ENCODE measurements at places on chromosomes 1 and 21. TPM values are rescaled to one million over a fixed set of nuclear protein-coding genes. Genes with fewer than 3 reads are reported as not detected.
A peak's percentile ranks its signal among the peaks of the same experiment; 100 is the strongest.

SEC16B gene
- 1.1 TPM for polyA plus RNA-seq

EFNA3 gene
- polyA plus RNA-seq = 0.61 TPM

FCRL2 gene
- polyA plus RNA-seq = 0.07 TPM

GRCh38 chr1:219875860-219876259 lies 52.5 kb downstream of the SLC30A10 start:
- DNase-seq = no peak

DNA sequence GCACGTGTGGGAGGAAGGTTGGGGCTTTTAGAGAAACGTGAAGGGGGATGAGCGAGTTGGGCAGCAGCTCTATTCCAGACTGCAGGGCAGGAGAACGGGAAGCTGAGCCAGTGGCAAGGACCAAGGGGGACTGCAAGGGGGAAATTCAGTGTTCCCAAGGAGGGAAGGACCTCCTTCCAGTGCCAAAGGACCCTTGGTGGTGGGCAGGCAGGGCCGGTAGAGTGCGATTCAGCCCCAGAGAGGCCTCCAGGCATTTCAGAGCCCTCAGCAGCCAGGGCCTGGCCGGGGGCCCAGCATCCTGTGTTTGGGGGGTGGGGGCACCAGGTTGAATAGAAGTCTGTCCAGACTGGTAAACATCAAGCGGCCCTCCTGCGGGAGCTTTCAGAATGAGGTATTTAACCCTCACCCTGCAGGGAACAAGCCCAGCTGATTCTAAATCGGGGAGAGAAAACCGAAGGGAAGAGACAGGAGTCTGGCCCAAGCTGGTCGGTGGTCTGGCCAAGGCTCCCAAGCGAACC lies 2.3 kb downstream of the COL9A2 start:
- no peak for DNase-seq

DNA sequence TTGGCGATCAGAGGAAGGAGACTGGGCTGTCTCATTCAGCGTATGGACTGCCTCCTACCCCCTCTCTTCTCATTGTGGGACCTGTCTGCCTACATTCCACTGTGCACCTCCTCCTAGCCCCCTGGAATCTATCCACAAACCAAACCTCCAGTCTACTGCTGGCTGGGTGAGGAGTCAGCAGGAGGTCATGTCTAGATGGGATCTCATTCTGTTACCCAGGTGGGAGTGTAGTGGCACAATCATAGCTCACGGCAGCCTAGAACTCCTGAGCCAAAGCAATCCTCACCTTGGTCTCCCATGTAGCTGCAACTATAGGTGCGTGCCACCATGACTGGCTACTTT lies 18.0 kb upstream of the TTC22 start:
- no peak for DNase-seq

- DNase-seq = no peak
Observed at GRCh38 chr21:18089786-18090185, 154.8 kb upstream of the CHODL start.

DNA sequence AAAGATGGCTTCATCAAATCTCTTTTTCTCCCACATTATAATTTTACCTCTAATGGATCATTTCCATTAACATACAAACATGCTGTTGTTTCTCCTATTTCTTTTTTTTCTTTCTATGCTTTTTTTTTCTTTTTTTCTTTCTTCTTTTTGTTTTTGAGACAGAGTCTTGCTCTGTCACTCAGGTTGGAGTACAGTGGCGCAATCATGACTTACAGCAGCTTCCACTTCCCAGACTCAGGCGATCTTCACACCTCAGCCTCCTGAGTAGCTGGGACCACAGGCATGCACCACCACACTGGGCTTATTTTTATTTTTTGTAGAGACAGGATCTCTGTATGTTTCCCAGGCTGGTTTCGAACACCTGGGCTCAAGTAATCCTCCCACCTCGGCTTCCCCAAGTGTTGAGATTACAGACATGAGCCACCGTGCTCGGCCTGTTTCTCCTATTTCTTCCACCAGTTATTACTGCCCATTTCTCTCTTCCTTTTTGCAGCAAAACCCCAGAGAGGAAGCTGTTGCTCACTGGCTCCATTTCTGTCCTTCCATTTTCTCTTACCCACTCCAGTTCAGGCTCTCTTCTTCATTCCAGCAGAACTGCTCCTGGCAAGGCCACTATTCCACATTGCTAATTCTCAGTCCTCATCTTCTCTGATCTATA lies 32.1 kb upstream of the OPRD1 start:
- DNase-seq = no peak

DNA sequence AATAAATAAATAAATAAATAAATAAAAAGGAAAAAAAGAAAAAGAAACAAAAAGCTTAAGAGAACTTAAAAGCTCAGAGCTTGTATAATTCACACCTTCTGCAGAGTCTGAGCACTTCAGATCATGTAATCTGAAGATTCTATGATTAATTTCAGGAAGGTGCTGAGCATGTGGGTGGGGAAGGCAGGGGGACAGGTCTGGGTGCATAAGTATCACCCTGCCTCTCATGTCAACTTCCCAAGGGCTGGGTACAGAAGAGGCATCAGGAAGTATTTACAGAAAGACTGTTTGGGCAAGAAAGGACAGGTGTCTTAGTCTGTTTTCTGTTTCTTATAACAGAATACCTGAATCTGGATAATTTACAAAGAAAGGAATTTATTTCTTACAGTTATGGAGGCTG lies 20.4 kb upstream of the PADI2 start:
- DNase-seq = no peak

DNA sequence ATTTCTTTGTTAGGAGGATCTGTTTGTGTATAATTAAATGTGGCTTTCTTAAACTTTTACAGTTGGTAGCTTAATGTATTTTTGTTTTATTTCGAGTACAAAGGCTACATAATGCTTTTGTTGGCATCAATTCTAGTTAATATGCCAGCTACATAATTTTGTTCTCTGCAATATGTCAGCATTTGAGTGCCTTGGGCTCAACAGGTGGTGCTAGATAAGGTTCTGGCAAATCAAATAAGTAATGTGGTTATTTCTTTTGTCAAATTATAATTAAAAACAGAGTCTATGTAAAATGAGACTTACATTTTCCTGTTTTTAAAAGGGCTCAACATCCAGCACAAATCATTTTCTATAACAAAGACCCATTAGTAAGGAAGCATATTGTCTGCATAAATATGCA lies 410.6 kb upstream of the NR5A2 start:
- no peak for DNase-seq

- DNase-seq = no peak
Observed at GRCh38 chr1:184759112-184759511, 4.5 kb upstream of the EDEM3 start.

DNA sequence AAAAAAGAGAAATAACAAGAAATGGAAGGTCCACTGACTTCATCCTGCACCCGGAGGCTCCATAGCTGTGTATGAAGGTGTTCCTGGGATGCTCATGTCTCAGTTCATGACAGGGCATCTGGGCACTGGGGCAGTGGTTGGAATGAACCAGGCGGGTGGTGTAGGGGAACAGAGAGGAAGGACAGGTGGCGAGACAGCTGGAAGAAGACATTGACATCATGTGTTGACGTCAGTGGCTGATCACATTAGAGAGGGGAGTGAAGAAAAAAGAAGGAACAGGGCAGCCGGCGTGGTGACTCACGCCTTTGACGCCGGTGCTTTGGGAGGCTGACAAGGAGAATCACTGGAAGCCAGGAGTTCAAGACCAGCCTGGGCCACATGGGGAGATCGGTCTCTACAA lies 50.1 kb downstream of the HUNK start:
- DNase-seq = no peak

GRCh38 chr1:8340448-8340847 lies 22.5 kb downstream of the SLC45A1 start:
- no peak for DNase-seq

DNA sequence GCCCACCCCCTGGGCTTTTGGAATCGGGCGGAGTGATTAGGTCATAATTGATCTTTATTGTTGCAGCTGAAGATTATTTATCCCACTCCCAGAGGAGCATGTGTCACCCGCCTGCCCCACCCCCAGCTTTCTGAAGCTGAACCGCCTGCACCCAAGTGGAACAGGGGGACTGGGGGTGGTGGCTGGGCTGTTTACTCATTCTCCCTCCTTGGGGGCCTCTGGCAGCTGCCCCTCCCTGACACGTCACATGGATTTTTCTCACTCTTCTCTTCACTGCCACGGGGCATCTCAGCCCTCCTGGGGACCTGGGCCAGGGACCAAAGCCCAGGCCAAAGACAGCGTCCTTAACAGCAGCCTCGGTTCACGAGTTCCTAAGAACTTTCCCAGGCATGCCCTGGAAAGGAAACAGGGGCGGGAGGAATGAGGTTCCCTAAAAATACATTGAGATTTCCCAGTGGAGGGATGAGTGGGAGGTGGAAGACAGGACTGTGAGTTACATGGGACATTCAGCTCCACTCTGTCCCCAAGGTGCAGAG lies 31.6 kb upstream of the SOX13 start:
- peak; percentile 52 for DNase-seq

DNA sequence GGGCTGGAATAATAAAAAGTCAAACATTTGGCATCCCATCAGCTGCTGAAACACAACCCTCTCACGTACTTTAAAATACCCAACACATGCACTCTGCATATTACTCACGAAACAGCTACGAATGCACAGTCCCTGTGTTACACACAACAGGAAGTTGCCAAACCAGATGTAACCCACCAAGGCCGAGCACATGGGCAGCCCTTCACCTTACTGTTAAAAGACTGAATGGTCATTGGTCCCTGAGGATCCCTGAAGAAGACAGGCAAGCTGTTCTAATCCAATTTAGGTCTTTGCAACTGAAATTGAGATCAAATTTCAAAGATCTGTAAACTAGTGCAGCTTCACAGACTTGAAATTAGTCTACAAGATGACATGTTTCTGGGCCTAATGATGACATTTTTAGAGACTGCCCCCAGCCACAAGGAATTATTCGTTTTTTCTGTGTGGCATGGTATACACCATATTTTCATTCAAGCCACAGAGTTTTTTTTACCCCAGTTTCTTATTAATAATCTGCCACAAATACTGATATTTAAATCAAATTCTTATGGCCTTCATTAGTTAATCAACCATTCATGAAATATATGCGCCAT lies 25.6 kb upstream of the IER5 start:
- no peak for DNase-seq

GRCh38 chr1:182003953-182004586 lies 57.4 kb downstream of the ZNF648 start:
- peak; percentile 68 for DNase-seq

DNA sequence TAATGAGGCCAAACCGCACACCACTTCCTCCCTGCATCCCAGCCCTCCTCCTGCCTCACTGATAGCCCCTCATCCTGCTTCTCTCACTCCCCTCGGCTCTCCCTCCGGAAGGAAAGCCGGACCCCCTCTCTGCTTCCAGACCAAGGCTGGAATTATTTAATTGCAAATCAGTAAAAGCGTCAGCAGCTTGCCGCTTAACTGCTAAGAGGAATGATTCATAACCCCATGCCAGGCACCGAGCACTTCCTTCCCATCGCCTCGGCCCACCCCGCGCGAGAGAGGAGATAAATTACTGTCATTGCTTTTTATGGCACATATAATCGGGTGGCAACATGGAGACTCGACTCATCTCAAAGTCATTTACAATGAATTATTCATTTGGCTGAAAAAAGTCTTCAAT lies 77.3 kb downstream of the UBIAD1 start:
- no peak for DNase-seq

GRCh38 chr1:41882486-41882885 lies 36.2 kb downstream of the HIVEP3 start:
- no peak for DNase-seq

- DNase-seq = no peak
Observed at GRCh38 chr1:226708967-226709396, 30.1 kb downstream of the ITPKB start.

DNA sequence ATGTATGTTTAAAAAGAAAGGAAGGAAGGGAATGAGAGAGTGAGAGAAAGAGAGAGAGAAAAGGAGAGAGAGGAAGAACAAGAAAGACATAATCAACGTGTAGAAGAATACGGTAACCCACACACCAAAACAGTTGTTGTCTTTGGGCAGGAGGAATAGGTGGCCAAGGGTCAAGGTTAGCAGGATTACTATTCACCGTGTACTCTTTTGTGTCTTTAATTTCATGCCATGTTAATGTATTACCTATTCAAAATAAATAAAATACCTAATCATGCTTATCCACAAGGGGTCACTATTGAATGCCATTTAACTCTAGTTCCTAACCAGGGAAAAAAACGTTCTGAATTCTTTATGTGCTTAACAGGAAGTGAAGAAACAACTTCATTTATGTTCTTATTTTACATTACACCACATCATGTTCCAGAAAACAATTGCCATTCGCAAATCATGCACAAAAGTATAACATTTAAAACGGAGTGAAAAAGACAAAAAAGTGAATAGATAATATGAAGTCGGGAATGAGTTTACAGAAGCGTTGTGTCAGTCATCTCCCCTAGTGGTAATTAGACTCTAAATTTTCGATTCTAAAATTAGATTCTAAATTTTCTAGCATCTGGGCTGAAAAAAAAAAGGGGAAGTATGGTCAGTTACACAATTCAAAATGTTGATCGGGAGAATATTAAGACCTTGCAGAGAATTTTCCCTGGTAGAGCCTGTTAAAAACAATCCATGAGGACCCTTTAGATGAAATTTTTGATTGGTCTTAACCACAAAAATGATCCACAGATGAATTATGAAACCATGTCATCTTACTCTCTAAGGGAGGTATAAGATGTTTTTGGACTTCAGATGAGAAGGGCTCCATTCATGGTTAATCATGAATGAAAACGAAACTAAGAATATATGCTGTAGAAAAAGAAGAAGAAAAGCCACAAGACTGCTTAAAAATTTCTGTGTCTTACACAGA lies 700 bp upstream of the KMO start:
- no peak for DNase-seq

DNA sequence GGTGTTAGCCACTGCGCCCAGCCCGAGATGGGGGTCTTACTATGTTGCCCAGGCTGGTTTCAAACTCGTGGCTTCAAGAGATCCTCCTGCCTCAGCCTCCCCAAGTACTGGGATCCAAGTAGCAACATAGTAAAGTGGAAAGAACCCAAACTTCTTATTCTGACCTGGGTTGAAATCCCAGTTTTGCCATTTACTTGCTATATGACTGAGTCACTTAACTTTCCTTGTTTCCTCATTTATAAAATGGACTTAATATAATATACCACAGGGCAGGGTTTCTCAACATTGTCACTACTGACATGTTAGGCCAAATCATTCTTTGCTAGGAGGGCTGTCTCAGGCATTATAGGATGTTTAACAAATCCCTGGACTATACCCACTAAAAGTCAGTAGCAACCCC lies 6.7 kb downstream of the PFDN2 start:
- no peak for DNase-seq

- peak; percentile 86 for DNase-seq
Observed at GRCh38 chr1:40338745-40339419, 21.8 kb upstream of the COL9A2 start.

GRCh38 chr1:31944205-31945089 lies 6.3 kb upstream of the PTP4A2 start:
- DNase-seq = peak; percentile 90

All from heart left ventricle (tissue), 16 donors.